ENCODE measurements at places on chromosomes 1 and 21.

DNA sequence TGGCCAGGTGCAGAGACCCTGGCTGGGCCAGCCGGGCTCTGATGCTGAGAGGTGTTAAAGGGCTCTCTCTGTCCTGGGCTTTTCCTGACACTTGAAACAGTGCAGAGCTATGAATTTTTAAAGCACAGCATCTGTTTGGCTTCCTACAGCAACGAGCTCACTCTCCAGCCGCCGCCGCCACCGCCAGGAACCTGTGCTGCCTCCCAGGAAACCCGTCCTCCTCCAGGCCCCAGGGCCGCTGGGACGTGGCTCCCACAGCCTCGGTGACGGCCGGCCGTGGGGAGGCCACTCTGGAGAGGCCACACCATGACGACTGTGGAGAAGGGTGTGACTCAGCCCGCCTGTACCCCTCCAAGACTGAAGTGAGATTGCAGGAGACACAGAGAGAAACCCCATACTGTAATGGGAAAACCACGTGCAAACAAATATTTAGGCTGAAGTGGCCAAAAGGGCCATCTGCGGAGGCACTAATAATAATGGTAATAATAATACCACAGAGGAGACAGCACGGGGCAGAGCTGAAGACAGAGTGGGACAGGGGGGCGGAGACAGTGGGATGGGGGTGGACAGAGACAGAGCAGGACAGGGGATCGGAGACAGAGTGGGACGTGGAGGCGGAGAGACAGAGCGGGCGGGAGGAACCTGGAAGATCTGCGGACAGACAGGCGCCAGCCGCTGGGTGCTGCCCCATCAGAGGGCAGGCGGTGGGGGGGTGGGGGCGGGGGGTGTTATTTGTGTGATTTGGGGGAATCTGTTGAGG lies 139.2 kb downstream of the CASZ1 start:
- no peak for DNase-seq

GRCh38 chr1:36322786-36323635 lies 434 bp downstream of the EVA1B start:
- DNase-seq = peak; percentile 84

- no peak for DNase-seq
Measured at GRCh38 chr1:39485046-39485803, 6.2 kb upstream of the BMP8A start.

DNA sequence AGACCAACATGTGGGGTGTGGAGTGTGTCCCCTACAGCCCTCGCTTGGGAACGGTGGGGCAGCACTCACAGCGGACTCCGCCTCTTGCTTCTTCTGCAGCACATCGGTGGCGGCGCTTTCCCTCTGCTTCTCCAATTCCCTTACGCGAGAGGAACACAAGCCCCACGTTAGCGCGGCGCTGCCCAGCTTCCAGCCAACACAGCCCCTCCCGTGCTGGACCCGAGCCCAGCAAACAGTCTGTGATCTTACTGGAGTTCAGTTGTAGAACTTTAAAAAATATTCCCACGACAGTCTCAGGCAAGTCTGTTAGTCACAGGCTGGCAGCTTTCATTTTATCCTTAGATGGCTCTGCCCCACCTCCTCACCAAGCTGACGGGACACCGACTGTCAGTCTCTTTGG lies 13.6 kb downstream of the THAP3 start:
- DNase-seq = no peak

GRCh38 chr21:40208206-40208947 lies 341.1 kb downstream of the PCP4 start:
- no peak for DNase-seq

DNA sequence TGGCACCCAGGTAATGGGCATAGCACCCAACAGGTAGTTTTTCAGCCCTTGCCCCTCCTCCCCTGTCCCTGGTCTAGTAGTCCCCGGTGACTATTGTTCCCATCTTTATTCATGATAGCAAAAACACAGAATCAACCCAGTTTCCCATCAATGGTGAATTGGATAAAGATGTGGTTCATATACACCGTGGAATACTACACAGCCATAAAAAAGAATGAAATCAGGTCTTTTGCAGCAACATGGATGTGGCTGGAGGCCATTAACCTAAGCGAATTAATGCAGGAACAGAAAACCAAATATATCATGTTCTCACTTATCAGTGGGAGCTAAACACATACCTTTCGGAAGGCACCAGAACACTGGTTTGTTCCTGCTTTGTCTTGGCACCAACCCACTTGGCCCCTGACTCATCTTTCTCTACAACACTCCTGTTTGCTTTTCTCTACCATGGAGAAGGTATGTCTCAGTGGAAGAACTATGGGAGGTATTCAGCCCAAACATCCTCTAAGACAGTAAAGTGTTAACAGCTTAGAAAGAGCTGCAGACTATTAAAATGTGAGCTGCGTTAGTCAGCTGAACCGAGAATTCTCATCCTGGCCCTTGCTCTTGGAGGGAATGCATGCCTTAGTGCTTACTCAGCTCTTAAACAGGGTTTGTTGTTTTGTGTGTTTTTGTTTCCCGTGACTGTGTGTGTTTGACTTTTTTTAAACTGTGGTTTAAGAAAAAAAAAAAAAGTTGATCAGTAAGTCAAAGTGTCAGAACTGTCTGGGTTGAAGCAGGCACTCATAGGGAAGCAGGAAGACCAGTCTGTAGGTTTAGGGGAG lies 203.0 kb downstream of the TOMM20 start:
- peak; percentile 70 for DNase-seq

- DNase-seq = no peak
Measured at GRCh38 chr1:167561753-167562152, 8.2 kb upstream of the CREG1 start.

DNA sequence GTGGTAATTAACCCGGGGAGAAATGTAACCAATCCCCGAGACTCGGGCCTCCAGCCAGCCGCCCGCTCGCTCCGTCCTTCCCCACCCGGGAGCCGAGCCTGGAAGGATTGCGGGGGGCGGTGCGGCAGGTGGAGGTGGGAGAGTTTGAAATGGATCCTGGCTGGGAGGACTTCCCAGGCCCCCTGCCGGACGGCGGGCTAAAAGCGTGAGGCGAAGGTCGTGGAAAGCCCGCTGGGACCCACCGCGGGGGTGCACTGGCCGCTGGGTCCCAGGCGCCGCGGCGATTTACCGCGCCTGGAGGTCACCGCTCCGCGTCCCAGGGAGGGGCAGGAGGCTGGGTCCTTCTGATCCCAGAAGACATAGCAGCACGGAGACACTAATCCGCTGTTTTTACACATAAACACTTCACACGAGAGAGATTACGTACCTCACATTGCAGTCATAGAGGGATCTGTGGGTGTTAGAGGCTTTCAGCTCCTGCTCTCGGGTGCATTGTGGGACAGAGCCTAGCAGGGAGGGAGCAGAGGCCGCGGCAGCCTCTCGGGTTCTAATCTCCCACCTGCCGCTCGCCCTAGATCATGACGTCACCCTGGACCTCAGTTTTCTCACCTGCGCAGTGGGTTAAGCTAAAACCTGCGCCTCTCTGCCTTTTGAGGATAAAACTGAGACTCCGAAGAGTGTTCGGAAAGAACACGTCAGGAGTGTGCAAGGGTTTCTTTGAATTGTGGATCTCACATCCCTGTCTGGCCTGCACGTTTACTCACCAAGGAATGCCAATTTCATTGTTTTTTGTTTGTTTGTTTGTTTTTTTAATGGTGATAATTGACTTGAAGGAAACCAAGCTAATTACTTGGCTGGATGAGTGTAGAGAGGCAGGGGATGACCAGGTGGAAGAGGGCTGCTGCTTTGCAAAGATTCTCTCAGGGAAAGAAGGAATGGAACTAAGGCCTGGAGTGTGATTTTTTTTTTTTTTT lies 17.1 kb upstream of the TMEM9 start:
- DNase-seq = peak; percentile 88

DNA sequence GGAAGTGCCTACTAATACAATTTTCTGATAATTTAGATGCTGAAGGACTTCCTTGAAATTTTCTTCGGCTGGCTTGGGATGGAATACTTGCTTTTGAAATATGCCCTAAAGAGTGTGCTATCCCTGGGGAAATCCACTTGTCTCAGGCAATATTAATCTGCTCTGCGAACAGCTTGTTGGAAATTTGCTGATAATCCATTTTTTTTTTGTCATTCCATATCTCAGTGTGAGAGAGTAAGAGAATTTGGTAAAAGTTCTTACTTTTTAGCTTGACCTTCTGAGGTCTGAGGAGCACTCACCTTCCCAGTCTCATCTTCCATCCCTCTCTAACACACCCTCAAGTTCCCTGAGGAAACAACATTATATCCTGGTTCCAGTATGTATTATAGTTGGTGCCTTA lies 36.8 kb downstream of the DNAJC6 start:
- no peak for DNase-seq

- DNase-seq = peak; percentile 85
Measured at GRCh38 chr1:33624991-33625870, 152.8 kb downstream of the ZSCAN20 start.

- no peak for DNase-seq
Measured at GRCh38 chr1:11289064-11289463, 16.1 kb downstream of the UBIAD1 start.

DNA sequence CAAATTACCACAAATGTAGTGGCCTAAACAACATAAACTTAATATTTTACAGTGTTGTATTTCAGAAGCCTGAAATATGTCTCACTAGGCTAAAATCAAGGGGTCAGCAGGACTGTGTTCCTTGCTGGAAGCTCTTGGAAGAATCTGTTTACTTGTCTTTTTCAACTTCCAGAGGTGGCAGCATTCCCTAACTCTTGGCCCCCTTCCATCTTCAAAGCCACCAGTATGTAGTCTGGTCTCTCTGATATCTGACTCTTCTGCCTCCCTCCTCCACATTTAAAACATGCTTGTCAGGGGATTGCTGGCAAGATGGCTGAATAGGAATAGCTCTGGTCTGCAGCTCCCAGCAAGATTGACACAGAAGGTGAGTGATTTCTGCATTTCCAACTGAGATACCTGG lies 567.5 kb downstream of the PLA2G4A start:
- DNase-seq = peak; percentile 54

- no peak for DNase-seq
Measured at GRCh38 chr1:85678193-85678592, 30.0 kb downstream of the ZNHIT6 start.

GRCh38 chr1:248625971-248626370 lies 8.9 kb downstream of the OR2T11 start:
- no peak for DNase-seq

GRCh38 chr1:238753252-238753651 lies 633.1 kb upstream of the CHRM3 start:
- DNase-seq = no peak

GRCh38 chr21:41886328-41886727 lies 7.2 kb upstream of the PRDM15 start:
- no peak for DNase-seq

- no peak for DNase-seq
Measured at GRCh38 chr1:55388960-55389359, 173.8 kb upstream of the USP24 start.

- DNase-seq = no peak
Measured at GRCh38 chr1:226964068-226964425, 24.0 kb downstream of the COQ8A start.

DNA sequence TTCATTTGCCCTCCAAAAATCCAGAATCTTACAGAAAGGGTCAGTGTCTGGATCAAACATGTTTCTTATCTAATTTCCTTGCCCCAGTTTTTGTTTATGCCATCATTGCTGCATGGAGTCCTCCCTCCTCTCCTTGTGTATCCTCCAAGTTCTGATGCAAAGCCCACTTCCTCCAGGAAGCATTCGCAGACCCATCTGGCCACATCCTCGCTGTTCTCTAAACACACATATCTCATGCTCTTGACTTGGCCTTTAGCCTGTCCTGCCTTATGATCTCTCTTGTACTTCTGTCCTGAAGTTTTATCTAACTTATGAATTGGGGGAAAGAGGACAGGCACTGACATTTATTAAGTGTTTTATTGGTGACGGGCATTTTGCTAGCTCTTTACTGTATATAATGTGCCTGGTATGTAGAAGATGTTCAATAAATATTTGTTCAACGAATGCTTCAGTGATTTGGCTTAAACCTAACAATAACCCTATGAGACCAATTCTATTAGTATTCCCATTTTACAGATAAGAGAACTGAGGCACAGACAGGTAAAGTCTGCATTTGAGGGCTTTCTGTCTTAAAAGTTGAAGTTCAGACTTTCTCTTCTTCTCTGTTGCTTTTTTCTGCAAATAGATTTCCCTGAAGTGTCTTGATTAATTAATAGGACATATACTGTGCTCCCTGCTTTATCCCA lies 19.2 kb upstream of the ID3 start:
- no peak for DNase-seq

DNA sequence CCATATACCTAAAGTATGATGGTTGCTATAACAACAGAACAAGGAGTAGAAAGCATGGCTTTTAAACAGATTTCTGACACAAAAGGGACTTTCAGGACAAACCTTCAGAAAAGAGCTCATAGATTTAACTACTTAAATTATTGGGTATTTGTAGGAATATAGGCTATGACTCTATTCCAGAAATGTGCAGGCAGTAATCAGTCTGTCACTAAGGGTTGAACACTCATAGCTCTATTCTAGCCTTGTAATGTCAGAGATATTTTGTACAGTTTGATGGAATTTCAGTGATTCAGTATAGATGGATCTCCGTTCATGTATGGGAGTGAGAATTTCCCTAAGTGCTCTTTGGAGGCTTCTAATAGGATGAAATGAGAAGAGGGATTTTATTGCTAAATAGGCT lies 82.8 kb downstream of the EXTL2 start:
- no peak for DNase-seq

DNA sequence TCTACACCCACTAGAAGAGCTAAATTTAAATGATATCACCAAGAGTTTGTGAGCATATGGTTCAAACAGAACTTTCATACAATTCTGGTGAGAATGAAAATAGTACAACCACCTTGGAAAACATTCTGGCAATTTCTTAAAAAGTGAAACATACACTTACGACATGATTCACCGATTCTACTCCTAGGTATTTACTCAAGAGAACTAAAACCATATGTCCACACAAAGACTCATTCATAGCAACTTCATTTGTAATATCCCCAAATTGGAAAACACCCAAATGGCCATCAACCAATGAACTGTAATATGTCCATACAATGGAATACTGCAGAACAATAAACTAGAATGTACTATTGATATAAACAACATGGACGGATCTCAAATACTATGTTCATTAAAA lies 51.2 kb upstream of the ADAM30 start:
- no peak for DNase-seq

DNA sequence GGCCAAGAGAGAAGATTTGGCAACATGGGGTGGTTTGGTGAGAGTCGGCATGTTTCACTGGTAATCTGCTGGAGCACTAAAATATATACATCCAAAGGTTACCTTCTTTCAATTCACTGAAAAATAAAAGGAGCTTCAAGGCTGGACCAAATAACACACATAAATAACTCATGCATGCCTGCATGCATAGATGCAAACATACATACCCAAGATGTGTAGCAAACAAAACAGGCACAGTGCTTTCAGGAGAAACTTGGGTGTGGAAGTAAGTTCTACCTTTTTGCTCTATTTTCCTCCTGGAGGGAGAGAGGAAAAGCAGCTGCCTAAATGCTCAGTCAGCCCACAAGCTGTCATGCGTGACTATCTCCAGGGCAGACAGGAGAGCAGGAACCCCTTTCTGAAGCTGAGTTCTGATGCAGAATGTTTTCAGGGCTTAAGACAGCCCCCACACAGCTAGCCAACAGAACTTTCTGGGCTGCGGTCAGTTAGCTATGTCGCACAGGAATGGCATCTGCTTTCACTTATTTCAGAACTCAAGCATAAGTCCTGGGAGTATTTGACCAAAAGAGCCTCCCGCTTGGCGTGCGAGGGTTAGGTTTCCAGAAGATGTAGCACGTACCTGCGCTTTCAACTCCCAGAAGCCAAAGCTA lies 166.2 kb downstream of the TOMM20 start:
- no peak for DNase-seq

GRCh38 chr21:36815284-36815683 lies 116.4 kb downstream of the SIM2 start:
- DNase-seq = no peak

GRCh38 chr1:73626326-73626725 lies 571.6 kb downstream of the LRRIQ3 start:
- DNase-seq = no peak

- DNase-seq = no peak
Measured at GRCh38 chr1:19074902-19075721, 118.6 kb upstream of the IFFO2 start.
